HCEC 1CT (cell line): ENCODE measurements at places on chromosomes 4 and X.

DNA sequence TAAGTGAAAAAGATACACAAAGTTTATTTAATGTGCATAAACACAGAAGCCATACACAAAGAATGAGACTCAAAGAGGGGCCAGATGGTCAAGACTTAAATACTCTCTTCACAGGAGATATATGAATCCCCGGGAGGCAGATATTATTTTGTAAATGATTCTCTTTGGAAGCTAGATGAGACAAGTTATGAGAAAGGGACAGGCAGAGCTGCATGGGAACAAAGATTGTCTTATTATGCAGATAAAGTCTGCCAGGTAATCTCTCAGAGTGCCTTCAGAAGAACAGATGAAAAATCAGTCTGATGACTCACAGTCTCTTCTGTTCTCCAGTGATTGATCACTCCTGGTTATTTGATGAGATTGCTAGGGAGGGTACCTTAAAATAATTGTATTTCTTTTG lies 89.0 kb downstream of the NAF1 start:
- no peak for DNase-seq

DNA sequence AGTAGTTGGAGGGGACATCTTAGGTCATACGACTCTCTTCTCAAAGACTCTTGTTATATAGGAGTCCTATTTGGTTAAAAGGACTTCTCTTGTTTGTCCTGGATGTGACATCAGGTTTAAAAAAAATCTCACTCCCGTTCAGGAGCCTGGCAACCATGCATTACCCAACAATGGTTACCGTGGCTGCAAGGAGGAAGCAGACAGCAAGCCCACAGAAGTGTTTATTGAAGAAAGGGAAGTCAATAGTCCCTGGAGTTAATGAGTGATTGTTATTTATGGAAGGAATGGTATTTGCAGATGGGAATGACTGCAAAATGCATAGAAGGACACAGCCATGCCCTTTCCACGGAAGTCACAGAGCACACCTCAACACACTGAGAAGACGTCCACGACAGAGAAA lies 75.9 kb upstream of the ENPP6 start:
- DNase-seq = no peak

- no peak for DNase-seq
Observed at GRCh38 chrX:139892512-139892911, 40.3 kb downstream of the ATP11C start.

DNA sequence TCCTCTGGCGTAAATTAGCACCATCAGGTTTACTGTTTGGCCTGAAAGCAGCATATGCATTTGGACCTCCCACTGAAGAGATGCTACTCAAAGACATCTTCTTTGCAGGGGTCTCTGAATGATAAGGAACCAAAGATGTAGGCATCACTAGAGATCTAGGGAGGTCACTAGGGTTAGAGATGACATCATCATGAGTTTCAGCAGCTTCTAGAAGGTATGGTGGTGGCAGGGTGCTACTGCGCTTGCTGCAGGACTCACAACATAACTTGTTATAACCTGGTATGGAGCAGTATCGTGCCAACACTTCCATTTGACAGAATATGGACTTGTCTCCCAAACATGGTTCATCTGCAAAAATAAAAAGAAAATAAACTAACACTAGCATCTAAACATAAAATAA lies 251.6 kb downstream of the NPFFR2 start:
- no peak for DNase-seq

- no peak for DNase-seq
Observed at GRCh38 chr4:153440475-153440874, 25.7 kb upstream of the TMEM131L start.

GRCh38 chrX:121666171-121666570 lies 618.8 kb downstream of the GLUD2 start:
- no peak for DNase-seq

- DNase-seq = no peak
Observed at GRCh38 chrX:106649523-106650428, 38.0 kb downstream of the RADX start.

- no peak for DNase-seq
Observed at GRCh38 chrX:107429090-107429489, 20.4 kb upstream of the FRMPD3 start.

DNA sequence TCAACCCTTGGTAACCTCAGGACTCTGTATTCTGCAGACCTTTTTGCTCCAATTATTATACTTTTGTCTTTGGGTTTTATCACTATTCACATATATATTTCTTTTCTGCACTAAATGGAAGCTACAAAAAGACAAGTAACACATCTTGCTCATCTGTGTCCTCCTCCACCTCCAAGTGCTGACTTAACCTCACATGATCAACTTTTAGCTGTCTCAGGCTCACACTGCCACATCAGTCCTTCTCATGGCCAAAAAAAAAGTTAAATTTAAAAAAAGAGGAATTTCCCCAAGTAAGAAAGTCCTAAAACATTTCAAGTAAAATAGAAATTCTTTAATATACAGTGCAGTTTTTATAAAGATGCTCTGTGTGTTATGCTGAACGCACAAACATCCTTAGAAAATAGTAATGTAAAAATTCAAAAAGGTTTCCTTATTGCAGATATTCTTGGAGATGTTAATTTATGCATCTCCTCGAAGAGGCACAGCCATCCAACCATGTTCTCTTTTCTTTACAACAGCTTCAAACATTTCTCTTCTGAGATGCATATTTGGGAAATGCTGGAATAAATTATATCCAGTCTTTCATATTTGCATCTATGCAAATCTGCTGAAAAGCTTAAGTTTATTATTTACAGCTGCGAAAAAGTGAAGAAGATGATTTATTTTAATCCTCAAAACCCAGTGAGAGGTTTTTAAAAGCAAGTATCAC lies 37.6 kb downstream of the ARAP2 start:
- DNase-seq = no peak

DNA sequence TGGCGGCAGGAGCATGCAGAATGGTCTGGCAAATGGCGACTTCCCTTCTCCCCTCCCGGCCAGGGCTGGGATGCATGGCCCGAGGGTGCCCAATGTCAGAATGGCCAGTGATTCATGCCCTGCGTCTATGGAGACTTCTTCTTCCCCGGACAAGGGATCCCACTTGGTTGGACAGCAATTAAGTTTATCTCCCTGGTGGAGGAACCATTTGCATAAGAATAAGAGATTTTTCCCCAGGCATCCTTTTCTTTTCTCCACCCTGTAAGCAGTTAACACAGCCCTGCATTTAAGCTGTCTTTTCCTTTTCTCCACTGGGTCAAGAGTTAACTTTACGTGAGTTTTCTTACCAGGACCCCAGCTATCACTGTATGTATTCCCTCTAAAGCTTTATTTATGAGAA lies 856.6 kb downstream of the GLUD2 start:
- no peak for DNase-seq
